ENCODE measurements at places on chromosomes 6 and 20.

- no peak for DNase-seq
Observed at GRCh38 chr6:8837343-8837742, 402.0 kb upstream of the SLC35B3 start.

DNA sequence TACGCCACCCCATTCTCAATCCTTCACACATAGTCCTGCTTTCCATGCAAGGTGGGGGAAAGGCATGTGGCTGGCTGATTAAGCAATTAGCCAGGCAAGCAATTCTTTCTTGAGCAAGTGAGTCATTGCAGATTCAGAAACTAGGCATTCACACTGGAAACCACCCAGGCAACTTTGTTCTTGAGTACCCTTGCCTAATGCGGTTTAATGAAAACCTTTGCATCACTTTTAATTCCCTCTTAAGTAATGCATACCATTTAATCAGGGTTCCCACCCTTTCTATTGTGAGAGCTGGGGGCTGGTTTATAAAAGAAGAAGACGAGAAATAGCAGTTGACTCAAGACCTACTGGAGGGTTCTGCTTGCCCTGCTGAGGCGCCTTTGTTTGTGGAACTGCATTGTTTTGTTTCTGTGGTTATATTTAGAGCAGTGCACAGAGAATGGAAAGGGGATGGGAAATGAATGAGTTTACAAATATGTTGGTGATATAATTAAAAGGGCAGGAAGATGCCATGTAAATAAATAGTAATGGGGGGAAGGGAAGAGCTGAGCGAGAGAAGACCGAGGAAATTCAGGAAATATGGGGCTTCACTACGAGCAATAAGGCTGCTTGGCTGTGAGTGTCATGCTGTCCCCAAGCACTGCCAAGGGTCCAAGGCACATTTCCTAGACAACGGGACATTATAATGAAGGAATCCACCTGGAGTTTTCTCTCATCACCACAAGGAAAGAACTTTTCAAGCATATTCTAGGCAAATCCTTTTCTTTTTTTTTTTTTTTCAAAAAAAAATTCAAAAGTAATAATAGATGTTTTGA lies 48.8 kb upstream of the TSHZ2 start:
- DNase-seq: no peak

DNA sequence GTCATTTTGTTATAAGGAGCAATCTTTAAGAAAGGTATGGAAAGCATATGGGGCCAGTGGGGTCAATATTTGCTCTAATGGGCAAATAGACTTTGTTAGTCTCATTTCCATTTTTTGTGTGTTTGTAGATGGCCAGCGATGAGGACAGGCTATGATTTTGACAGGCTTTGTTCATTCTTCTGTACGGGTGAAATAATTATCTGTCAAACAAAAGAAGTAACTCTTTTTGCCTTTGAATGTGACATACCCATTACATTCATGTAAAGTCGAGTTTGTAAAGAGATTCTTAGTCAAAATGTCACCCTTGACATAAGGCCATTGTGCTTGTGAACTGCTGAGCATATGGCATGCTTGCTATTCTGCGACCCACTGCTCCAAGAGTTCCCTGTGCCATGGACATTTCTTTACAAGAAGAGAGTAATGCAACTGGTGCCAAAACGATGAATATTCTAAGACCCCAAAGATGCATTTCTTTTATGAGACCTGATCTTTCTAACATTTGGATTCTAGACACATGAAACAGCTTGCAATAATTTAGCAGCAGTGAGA lies 38.2 kb upstream of the JAG1 start:
- DNase-seq: no peak

DNA sequence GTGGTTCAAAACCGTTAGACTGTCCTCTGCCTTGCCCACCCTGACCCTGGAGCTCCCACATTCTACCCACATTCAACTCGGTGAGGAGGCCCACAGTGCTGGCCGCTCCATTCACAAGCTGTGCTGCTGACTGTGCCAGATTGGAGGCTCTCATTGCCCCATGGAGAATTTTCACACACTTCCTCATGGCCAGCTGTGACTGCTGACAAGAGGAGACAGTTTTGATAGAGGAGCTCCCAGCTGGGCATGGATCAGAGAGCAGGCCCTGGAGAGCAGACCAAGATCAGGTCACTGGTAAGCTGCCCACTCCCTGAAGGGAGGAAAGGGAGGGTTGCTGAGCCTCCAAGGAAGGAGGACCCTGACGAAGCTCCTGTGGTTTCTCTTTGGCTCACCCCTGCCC lies 246.1 kb upstream of the RIN2 start:
- DNase-seq: no peak

DNA sequence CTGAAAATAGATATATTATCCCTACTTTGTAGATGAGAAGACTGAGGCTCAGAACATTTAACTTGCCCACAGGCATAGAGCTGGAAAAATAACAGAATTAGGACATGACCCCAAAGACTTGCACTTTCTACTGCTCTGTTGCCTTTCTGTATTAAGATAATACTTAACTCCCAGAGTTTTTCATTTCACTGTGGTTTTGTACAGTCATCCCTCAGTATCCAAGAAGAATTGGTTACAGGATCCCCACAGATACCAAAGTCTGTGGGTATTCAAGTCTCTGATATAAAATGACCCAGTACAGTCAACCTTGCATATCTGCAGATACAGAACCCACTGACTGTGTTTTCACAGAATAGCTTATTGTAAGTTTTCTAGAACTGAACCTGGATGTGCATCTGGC lies 16.8 kb downstream of the MRS2 start:
- DNase-seq: no peak

- no peak for DNase-seq
Observed at GRCh38 chr6:137112067-137112355, 61.4 kb downstream of the IL22RA2 start.

DNA sequence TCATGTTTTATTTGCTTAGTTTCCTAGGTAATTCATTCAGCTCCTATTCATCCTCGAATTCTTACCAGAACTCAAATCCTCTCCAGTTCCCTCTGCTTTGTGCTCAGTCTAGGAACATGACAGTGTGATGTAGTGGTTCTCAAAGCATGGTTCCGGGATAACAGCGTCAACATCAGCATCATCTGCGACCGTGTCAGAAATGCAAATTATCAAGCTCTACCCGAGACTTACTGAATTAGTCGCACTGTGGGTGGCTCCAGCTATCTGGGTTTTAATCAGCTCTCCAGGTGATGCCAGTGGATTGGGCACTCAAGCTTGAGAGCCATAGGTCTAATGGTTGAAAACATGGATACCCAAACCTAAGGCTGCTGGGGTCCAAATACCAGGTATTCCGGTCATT lies 7.7 kb upstream of the STK35 start:
- DNase-seq: no peak

DNA sequence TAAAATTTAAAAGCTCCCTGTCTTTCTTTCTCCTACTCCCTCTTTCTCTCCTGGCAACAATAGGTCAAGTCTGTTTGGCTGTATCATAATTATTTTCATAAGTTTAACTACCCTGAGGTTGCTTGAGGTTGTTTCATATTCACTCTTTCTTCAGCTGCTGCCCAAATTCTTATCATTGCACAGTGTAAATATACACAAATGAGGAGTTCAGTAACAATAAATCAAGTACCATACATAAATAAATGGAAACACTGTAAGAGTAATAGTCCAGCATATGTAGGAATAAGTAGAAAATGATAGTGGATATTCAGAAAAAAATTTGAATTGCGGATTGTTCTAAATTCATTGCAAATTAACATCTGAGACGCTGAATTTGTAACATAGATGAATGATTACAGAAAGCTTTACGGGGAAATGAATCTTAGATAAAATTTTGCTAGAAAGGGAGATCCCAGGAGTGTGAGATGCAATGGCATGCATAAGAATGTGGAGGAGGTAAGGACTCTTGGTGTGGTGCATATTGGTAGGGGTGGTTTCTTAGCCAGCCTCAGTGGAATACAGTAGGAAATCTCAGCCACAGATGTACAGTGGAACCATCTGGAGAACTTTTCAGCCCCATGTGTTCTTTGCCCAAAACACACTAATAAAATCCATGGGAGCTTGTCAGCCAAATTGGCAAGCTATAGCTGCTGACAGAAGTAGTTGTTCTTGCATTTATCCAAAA lies 480.7 kb downstream of the HTR1B start:
- DNase-seq: no peak

DNA sequence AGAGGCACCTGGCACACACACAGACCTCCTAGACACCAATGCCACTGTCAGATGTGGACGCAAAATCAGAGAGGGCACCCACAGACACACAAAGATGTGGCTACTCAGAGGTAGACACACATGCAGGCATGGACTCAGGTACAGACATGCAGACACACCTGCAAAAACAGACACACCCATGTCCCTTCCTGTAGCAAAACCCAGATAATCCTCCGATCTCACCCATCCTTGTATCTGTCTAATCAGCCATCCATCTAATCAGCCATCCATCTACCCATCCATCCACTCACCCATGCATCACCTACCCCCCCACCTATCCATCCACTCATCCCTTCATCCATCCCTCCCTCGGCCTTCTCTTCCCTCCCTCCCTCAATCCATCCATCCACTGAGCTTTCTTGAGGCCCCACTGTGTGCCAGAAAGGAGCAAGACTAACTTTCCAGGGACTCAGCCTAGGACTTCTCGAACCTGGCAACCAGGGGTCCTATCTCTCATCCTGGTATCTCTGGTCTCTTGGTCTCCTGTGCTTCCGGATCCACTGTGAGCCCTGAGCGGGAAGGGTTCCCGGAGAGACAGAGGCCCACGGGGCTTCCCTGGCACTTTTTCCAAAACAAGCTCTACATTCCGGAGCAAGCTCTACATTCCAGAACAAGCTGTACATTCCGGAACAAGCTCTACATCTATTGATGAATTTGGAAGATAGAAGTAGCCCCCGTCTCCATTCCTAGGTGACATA lies 1.1 kb upstream of the TGM2 start:
- DNase-seq: no peak

All from AG08396 (cell line).